ENCODE measurements at places on chromosomes 13 and 19.

DNA sequence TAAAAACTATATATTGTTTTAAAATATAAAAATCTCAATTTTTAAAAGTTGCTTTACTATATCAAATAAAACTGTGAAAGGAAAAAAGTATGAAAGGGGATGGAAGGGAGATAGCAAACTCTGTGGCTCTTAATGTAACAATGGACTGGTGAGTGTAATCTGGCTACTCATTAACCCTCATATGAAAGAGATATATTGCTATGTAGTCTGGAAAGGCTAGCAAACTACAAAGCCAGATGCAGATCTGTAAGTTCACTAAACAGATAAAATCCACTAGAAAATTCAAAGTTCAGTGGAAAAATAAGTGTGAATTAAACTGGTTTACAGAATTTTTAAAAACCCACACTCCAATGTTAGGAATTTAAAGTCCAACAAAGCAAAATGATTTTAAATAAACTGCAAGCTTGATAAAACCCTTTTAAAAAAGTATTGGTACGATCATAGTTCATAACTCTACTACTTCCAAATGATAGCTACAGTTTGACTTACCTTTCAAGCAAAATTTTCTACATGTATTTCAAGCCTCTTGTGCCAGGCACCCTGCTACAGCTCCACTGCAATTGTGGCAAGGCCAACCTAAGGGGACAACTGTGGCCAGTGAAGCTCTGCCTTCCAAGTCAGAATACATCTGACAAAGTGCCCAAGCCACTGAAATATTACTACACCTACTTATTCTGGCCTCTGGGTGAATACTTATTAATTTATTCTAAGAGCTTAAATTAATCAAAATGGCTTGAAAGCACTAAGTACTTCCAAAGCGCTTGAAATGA is 647 bp upstream of the ELF1 start:
- no peak for DNase-seq

- no peak for DNase-seq
Observed at GRCh38 chr19:39203372-39204341, at the start of gene SYCN. TSS of gene SYCN (minus strand) at chr19:39204263. CDS start at chr19:39204254, 9 bp downstream.

GRCh38 chr13:45149964-45150363 is 29.7 kb downstream of the GTF2F2 start:
- no peak for DNase-seq

DNA sequence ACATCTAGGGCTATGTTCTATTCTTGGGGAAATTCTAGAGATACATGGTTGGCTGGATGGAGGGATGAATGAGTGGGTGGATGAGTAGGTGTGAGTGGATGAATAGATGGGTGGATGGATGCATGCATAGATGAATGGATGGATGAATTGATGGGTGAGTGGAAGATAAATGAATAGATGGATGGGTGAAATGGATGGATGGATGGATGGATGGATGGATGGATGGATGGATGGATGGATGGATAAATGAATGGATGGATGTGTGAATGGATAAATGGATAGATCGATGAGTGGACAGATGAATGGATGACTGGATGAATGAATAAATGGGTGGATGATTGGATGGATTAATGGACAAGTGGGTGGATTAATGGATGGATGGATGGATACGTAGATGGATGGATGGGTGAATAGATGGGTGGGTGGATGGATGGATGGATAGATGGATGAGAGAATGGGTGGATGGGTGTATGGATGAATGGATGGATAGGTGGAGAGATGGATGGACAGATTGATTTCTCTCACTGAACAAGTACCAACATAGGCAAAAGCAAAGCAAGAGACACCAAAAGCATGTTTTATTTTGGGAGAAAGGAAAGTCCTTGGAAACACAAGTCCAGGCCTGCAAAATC is 143.2 kb downstream of the TSHZ3 start:
- no peak for DNase-seq

DNA sequence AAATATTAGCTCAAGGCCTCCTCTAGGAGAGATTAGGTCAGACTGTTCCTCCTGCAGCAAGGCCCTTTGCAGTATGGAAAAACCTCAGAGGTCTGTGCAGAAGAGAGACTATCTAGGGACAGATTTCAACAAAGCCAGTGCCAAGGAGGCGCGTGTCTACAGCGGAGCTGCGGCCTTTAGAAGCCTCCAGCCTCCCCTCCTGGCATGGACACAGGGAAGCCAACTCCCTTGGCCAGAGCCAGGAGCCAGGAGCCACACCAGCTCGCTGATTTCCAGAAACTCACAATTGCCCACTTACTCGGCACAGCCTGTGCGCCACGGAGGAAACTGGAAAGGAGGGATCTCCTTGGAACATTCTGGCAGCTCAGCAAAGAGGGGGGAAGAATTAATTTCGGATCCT is 63.4 kb downstream of the INSR start:
- peak; percentile 40 for DNase-seq

DNA sequence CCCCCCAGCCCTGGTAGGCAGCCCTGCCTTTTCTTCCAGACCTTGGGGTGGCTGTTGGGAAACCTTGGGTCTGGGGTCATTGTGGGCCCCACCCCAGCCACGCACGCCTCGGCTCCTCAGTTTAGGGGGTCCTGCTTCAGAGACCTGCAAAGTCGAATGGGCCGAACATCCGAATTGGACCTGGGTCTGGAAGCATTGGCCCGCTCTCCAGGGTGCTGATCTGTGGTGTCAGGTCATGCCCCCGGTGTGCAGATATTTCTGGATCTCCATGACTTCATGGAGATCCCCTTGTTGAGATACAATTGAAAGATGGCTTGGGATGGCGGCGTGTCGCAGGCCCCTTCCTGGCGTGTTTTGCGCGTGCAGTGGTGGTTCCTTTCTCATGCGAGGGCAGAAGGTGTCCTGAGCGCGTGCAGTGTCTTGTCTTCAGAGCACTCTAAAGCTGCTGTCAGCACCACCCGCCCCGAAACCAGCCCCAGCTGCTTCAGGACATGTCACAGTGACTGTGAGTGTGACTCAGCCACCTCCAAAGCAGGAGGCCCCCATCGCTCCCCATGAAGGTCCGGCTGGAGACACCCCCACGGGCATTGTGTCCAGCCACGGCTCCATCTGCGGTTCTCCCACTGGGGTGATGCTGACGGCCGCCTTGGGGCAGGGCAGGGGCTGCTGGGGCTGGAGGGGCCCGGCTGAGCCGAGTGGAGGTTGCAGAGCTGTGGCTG is 112.7 kb downstream of the KDM4B start:
- DNase-seq: no peak

DNA sequence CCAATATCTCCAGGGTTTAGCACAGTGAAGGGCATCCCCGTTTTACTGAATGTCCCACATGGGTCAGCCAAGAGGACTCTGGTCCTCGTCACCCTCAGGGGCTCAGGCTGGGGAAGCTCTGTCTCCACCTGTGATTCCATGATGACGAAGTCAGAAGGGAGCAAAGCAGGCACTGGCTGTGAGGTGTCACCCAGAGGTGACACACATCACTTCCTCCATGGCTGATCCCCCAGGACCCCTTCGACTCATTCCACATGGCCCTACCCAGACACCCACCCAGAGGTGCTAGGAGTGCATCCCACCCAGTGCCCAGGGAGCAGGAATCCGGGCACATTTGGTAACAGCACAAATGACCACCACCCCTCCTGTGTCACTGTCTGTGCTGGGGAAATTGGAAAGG is 145.2 kb upstream of the VSTM2B start:
- DNase-seq: no peak

- DNase-seq: peak; percentile 59
Observed at GRCh38 chr19:55640577-55641425, at the start of gene ZNF580. TSS of gene ZNF580 (plus strand) at chr19:55641002. CDS start at chr19:55642509, 1,507 bp downstream.

GRCh38 chr13:46079770-46080169 is 25.1 kb downstream of the CPB2 start:
- no peak for DNase-seq

DNA sequence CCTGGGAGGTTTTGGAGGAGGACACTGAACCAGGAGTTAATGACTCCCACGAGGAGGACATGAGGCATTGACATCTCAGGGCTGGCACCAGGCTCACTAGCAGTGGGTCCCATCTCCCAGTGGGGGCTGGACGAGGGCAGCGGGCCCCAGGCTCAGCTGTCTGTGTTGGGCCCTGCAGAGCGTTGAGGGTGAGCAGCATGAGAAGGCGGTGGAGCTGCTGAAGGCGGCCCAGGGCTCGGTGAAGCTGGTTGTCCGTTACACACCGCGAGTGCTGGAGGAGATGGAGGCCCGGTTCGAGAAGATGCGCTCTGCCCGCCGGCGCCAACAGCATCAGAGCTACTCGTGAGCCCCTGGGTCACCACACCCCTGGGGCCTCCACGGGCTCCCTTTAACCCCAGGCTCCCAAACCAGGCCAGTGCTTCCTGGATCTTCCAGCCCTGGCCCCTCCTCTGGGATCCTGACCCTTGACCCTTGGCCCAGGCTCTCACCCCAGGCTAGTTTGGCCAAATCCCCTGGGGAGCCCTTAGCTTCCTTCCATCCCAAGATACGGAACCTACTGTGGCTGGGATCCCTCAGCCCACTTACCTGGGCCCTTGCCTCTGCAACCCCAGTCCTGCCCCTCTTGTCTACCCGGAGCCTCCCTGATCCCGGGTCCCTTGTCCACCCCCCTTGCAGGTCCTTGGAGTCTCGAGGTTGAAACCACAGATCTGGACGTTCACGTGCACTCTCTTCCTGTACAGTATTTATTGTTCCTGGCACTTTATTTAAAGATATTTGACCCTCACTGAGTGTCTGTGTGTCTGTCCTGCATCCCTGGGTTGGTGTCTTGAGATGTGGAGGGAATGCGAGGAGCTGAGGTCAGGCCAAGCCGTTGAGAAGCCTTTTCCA is 1.0 kb downstream of the C19orf73 start:
- no peak for DNase-seq

DNA sequence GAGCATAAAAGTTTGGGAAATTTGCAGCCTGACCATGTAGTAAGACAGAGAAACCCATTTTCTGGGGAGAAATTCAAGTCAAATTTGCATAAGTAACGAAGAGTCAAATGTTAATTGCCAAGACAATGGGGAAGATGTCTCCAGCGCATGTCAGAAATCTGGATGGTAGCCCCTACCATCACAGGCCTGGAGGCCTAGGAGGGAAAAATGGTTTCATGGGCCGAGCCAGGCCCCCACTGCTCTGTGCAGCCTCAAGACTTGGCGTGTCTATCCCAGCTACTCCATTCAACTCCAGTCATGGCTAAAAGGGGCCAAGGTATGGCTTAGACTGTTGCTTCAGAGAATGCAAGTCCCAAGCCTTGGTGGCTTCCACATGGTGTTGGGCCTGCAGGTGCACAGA is 269.8 kb downstream of the RFC3 start:
- DNase-seq: no peak

DNA sequence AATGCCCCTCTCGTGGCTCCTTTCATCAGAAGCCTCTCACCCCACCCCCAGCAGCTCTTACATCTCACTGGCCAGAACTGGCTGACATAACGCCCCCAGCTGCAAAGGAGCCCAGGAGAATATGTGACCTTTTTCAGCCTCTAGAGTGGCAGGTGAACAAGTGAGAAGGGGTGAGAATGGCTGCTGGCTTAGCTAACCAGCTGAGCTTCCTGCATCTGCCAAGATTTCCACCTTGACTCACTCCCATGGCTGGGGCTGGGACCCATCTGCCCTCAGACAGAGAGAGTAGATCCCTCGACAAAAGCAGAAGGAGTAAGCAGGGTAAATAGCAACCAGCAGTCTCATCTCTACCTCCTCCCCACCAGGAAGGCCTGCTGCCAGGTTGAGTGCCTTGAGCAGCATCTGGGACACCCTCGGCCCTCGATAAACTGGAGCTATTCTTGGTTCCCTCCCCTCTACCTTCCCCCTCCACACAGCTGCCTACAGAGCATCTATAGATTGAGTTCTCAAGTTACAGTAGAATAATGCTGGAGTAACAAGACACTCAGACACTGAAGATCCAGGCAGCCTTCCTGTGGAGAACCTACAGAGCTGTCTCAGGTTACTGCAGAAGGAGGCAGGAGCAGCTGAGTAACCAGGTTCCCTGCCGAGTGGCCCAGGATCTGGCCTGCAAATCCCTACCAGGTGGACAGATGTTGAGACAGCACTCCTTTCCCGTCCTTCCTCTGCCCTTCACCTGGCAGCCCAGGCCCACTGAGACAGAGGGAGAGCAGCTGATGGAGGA is 15.5 kb downstream of the KASH5 start:
- no peak for DNase-seq

DNA sequence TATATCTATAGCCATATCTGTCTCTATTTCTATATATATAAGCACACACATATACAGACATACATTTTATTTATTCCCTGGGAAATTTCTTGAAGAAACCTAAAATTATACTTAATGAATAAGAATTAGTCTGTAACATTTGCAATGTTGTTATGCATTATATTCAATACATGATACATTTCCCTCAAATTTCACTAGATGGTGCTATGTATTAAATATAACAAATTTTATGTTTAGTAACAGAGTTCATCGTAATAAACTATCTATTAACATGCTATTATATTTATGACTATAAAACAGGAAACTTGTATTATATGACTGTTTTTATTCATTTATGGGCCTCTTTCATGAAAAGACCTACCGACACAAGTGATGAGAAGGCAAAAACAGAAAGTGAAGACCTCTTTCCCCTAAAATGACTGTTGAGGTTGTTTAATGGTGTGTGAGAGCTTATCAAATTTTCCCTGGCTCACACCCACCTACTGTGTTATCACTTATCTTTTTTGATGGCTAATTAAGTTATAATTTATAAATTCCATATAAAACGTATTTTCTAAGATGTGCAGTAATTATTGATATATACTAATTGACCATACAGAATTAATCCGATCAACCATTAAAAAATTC is 881.9 kb downstream of the SLITRK6 start:
- no peak for DNase-seq

DNA sequence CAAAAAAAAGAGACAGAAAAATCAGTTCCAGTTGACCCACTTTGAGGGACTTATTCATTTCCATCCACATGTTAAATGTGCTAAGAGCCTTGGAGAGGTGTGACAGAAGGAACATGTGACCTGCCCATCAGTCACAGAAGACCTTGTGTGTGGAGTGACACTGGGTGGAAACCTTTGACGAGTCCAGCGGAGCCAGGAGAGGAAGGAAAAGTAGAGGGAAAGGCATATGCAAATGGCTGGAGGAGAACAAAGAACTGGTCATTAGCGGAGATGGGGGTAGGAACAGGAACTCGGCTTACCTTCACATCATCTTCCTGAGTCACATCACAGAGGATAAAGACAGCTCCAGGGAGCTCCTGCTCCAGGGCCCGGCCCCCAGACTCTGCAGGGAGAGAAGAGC is 2.3 kb downstream of the HSD17B14 start:
- no peak for DNase-seq

- DNase-seq: peak; percentile 89
Observed at GRCh38 chr19:38004521-38005223, 97.7 kb downstream of the SIPA1L3 start.

DNA sequence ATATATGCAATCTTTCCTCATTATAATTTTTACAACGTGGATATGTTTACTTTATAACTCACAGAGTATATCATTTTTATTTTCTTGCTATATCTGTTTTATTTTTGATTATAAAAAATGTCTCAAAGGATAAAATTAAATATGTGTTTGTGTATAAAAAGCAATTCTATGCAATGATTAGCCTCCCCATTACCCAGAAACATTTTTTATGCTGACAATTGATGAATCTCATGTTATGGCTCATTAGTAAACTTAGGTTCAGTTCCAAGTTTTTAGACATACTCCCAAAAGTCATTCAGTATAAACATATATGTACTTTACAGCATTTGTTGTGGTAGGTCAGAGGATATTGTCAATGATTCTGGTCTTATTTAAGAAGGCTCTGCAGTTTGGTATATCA is 540.1 kb upstream of the SPRY2 start:
- DNase-seq: no peak

GRCh38 chr19:46413262-46414031 is at the start of gene CCDC8:
TSS of gene CCDC8 (minus strand) at chr19:46413564. CDS start at chr19:46412810, 754 bp downstream.
- peak; percentile 67 for DNase-seq

Data from mucosa of gallbladder (tissue), 1 donor.